Activated CD4-positive, alpha-beta memory T cell treated with anti-CD3 and anti-CD28 coated beads for 36 hours (primary cell): ENCODE measurements at places on chromosomes 7 and 10.

GRCh38 chr7:123727071-123727837 lies 21.5 kb downstream of the WASL start:
- DNase-seq: no peak

DNA sequence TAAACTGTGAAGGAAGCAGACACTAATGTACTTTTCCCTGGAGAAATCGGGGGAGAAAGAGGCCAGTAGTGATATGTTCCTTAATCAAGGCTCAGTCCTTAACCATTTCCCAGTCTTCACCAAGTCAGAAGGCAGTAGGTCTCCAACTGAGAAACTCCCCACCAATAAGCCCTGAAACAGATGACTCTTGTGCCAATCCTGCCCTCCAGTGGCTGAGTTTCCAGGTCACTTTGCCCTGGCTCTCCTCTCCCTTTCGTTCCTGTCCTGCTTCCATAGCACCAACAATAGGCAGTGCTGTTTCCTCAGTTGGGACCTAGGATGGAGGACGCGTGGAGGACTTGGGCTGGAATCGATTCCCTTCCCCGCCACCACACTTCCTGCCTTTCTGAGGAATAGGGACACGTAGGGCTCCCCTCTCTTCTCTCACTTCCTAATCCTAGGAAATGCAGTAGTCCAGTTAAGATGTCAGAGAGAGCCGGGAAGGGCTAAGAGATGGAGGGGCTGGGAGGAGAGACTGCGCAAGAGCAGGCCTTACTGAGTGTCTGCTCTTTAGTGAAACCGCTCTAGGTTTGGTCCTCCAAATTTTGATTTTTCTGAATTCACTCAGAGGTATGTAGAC lies 23.4 kb downstream of the ATOH7 start:
- peak; percentile 57 for DNase-seq

GRCh38 chr7:13880789-13881188 lies 108.7 kb downstream of the ETV1 start:
- DNase-seq: no peak

- no peak for DNase-seq
These were observed 243.8 kb upstream of the MDFIC start for GRCh38 chr7:114678116-114678515.

- no peak for DNase-seq
These were observed 1243.1 kb downstream of the GATA3 start for GRCh38 chr10:9297580-9297979.

DNA sequence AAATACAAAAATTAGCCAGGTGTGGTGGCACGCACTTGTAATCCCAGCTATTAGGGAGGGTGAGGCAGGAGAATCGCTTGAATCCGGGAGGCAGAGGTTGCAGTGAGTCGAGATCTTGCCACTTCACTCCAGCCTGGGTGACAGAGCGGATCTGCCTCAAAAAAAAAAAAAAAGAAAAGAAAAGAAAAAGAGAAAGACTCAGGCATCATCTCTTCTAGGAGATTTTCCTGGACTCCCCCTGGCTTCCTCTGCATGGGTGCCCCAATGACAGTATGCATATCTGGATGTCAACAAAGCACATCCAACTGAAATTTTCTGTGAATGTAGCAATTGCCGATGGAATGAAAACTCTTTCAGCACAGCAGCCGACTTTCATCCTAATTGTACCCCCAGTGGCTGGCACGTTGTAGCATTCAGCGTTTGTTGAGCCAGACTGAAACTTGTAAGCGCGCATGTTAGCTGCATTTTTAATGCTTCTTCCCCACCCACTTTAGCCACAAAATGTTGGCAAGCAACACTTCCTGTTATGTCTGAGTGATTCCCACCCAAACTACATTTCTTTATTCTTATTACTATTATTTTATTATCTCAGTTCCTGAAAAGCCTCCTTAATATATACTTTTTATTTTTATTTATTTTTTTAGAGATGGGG lies 70.2 kb downstream of the PRTFDC1 start:
- peak; percentile 66 for DNase-seq

DNA sequence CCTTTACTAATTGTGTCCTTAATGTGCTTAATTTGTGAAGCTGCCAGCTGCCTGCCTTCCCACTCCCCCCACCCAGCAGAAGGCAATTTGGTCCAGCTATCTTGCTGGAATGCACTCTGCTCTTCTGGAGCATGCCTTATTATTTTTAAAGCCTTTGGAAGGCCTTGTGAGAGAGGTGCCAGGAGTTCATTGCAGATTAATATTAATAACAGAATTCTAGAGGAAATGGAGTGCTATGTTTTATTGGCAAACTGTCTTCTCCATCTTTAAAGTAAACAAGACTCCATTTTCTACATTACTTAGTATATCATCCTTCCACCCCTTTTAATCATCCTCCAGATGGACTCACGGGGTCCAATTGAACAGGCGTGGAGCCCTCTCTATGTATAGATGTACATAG lies 50.8 kb upstream of the ZNF32 start:
- DNase-seq: no peak

- DNase-seq: no peak
These were observed 34.5 kb upstream of the RBM20 start for GRCh38 chr10:110609605-110610004.

- DNase-seq: peak; percentile 47
These were observed 35.6 kb downstream of the PRPS1L1 start for GRCh38 chr7:17991866-17992648.

- DNase-seq: no peak
These were observed 83.0 kb upstream of the CXCL12 start for GRCh38 chr10:44467900-44468299.

- no peak for DNase-seq
These were observed 20.2 kb upstream of the ICA1 start for GRCh38 chr7:8282162-8282561.

DNA sequence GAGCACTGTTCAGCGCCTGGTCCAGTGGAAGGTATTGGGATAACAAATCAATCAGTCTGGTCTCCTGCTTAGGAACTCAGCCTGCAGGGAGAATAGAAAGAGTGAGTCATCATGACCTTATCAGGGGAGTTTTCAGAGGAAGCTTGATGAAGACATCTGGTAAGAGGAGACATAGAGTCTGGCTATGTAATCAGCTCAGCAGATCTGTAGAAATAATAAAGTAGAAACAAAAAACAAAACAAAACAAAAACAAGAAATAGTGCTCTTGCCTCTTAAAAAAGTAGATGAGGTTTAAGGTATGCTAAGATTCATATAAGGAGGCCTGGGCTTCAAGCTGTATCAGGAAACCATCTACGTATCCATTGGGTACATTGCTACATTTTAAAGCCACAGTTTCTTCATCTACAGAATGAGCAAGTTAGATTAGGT lies 14.4 kb downstream of the TAS2R41 start:
- DNase-seq: no peak

GRCh38 chr10:77910524-77911145 lies 15.9 kb downstream of the DLG5 start:
- no peak for DNase-seq

DNA sequence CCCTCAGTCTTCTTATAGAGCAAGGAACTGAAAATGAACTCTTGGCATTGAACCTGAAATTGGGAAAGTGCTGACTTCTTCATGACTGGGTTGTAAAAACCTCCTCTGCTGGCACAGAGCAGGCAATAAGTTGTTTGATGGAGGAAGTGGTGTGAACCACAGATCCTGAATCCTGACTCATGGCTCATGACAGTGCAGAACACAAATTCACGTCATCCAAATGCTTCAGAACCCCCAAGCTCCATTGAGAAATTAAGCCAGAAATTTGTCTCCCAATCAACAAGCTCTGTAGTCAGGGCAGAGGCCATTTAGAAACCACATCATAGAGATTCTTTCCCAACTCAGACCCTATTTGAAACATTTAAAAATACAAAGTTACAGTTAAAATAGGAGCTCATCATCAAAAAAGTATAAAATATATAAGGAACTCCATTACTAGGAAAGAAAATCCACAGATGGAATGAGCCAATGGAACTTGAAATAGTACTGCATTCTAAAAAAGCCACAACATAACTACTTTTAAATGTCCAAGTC lies 10.3 kb upstream of the STK17A start:
- peak; percentile 67 for DNase-seq

DNA sequence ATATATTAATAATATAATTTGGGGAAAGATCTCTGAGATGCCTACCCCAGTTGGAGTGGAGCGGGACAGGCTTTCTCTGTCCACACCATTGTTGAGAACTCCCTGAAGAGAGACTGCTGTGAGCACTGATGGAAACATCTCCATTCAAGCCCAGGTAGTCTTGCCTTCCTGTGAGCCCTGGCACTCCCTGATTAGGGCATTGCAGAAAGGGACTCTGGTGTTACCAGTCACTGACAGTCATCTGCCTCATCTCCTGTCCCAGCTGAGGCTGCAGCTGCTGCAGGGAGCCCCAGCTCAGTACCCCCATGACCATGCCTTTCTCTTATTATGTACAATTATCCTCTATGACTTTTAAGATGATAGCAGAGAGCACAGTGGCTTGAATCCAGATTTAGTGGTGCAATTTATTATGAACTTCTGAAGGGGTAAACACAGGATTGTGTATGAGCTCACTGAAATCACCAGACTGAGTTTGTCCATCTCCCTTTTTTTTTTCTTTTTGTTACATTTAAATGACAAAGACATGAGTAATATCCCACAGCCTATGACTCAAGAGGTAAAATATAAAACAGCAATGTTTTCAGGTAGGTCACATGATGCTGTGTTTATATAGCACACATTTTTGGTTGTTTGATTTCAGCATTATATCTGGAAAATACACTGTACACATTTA lies 236.9 kb downstream of the SLC25A13 start:
- no peak for DNase-seq

- no peak for DNase-seq
These were observed 284.2 kb downstream of the BICC1 start for GRCh38 chr10:58796824-58797223.

DNA sequence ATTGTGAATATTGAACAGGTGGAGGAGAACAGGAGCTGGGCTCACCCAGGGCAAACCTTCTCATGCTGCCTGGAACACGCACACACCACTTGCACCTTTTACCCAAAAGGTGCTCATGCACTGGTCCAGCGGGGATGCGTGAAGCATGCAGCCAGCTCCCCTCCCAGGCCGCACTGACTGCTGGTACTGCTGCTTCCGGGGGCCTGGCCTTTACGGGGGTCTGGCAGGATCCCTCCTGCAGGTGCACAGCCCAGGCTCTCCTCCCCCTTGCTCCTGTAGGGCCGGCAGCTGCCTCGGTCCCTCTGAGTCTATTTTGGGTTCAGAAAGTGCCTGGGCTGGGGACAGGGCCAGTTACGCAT lies 221.7 kb downstream of the DNAJB6 start:
- DNase-seq: no peak

DNA sequence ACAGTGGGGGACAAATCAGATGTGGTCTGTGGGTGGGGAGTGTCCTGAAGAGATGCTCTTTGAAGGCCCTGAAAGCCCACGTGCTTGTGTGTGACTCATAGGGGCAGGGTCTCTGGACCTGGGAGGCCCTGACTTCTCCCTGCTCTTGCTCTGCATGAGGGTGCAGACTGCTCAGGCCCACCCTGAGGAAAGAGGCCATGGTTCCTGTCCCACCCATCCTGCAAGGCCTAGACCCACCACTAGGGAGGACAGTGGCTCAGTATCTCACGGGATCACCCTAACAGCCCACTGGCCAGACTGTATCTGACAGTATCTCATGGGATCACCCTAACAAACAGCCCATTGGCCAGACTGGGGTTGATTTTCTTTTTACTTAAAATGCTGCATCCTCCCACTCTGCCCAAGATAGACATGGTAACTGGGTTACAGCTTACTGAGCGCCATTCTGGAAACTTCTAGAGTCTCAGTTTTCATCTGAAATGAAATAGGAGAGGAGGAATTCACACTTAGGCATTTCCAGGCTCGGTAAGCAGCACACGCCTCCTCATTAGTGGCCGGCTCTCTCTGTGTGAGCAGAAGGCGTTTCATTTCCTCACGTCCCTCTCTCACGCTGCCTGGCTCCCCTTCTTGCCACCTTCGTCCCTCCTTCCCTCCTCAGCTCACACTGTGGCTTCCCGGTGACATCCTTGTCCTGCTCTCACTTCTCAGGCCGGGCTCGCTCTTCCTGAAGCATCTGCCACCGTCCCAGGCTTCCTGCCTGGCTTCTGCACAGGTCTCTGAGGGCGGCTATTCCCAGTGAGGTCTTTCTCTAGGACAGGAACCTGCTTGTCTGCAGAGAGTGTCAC lies 242.6 kb downstream of the GLRX3 start:
- DNase-seq: no peak

GRCh38 chr7:142414135-142414534 lies 156.3 kb upstream of the PRSS58 start:
- DNase-seq: no peak

- peak; percentile 87 for DNase-seq
These were observed 25.9 kb downstream of the RGS10 start for GRCh38 chr10:119516381-119517234.

GRCh38 chr10:74334221-74334620 lies 183.2 kb downstream of the ADK start:
- no peak for DNase-seq

GRCh38 chr10:103481974-103482531 lies 3.0 kb upstream of the CALHM3 start:
- DNase-seq: no peak

DNA sequence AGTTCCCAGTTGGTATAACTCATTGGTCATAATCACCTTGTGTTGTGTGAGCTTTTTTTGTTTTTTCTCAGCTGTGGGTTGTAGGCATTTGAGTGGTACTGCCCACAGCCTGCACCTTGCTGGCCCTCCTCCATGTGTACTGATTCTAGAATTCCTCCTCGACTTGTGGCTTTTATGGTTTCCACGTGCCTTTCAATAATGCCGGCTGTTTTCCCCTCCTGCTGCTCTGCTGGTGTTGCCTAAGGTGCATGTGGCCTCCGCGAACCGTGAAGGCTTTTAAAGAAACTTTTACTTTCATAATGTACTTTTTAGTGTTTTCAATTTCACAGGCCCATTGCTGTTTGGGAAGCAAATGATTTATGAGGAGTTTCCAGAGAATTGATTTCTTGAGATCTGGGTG lies 518.0 kb downstream of the REEP3 start:
- no peak for DNase-seq

GRCh38 chr10:45372251-45372951 lies 1.6 kb upstream of the ALOX5 start:
- no peak for DNase-seq

GRCh38 chr10:52999258-52999657 lies 226.7 kb upstream of the MBL2 start:
- DNase-seq: no peak

DNA sequence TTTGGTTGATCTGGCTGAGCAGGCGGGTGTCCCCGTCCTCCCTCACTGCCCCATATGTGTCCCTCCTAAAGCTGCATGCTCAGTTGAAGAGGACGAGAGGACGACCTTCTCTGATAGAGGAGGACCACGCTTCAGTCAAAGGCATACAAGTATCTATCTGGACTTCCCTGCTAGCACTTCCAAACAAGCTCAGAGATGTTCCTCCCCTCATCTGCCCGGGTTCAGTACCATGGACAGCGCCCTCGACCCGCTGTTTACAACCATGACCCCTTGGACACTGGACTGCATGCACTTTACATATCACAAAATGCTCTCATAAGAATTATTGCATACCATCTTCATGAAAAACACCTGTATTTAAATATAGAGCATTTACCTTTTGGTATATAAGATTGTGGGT lies 26.9 kb upstream of the TRIM56 start:
- peak; percentile 63 for DNase-seq

- DNase-seq: no peak
These were observed 235.7 kb downstream of the AUTS2 start for GRCh38 chr7:69833964-69834363.
